ENCODE measurements at places on chromosomes 12 and 14.

DNA sequence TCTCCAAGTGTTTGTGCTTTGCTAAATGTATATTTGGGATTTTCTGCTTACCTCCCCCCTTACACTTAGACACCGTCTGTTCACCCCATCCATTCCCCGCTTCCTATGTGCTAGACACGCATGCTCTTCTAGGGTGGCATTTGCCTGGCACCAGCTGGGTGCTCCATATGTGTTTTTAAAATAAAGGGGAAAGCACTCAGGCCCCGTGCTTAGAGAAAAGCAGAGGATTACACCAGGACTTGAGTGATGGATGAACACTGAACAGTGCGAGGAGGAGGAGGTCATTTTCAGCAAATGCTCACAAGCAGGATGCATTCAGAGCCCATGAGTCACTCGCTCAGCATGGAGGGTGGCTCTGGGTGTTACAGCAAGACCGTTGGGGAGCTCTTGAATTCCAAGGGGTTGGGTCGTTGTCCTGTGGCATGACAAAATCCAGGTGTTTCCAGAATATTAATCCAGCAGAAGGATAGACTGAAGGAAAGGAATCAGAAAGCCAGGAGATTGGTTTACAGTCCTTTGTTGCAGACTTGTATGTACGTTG is 2.9 kb upstream of the BDKRB1 start:
- no peak for DNase-seq

GRCh38 chr14:91379579-91379932 is 38.1 kb downstream of the CCDC88C start:
- DNase-seq: no peak

DNA sequence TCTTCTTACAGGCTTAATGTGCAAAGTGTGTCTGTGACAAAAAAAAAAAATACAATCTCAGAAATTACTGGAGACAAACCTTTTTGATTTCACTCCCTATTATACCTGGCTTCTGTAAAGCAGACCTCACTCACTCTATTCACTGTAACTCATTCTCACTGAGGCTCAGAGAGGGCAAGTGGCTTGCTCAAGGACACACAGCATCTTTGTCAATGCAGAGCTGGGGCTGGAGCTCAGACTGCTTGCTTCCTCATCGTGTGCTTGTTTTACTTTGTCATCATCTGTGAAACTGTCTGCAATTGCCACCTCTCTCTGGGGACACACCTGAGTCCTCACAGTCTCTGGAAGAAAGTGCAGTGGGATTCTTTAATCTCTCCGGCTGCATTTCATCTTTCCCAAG is 120.0 kb downstream of the PTPN11 start:
- no peak for DNase-seq

GRCh38 chr14:74592476-74593201 is 19.4 kb downstream of the LTBP2 start:
- DNase-seq: no peak

GRCh38 chr14:22973217-22974032 is 8.9 kb downstream of the AJUBA start:
- DNase-seq: no peak

DNA sequence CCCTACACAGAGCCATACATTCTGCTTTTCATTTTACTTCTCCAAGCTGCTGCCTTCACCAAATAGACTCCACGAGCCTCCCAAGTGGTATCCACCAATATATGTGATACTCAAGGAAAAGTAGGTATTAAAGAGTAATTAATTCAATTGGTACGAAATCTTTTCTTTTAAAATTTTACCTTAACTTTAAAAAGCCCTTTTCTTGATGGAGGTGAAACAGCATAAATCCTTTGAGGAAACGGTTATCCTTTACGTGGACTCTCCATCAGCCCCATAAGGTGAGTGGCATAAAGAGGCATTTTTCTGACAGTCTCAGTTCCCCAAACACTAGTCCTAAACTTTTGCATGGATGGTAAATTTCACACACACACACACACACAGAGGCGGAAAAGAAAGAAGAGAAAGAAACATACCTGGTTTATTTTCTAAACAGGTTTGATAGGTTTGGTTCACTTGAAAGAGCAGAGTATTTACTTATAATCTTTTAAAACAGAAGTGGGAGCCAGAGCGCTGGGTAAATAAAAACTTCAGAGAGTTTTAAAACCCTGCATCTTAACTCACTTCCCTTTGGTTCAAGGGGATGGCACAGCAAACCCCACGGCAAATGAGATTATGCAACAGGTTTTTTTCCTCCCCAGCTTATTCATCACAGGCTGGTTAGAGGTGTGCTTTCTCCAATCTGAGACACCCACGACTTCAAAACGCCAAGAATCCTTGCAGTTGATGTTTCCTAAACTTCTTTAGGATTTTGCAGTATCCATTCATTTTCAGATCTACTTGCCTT is 1.9 kb downstream of the DUSP16 start:
- no peak for DNase-seq
